Uterine smooth muscle cell (primary cell): ENCODE measurements at places on chromosomes 2 and 18. TPM values are rescaled to one million over a fixed set of nuclear protein-coding genes. Genes with fewer than 3 reads are reported as not detected.

The SLC19A3 gene
- total RNA-seq = under 0.01 TPM in 2 replicates

The GCG gene
- not detected in 2 replicates for total RNA-seq

The LAMA3 gene
- 5.1 and 30.5 TPM in 2 replicates for total RNA-seq

The RESP18 gene
- total RNA-seq = not detected in 2 replicates

The VWC2L gene
- total RNA-seq = under 0.01 TPM in 1 of 2 replicates, not detected in the other

The IHH gene
- total RNA-seq = 0.11 TPM in 1 of 2 replicates, not detected in the other
